ENCODE measurements at places on chromosomes 6 and 20.

GRCh38 chr6:152879681-152880080 is 103.2 kb downstream of the FBXO5 start:
- DNase-seq = no peak

GRCh38 chr6:95417856-95418255 is 159.5 kb upstream of the MANEA start:
- no peak for DNase-seq

- DNase-seq = no peak
Observed at GRCh38 chr20:62104791-62105345, 17.4 kb upstream of the LSM14B start.

DNA sequence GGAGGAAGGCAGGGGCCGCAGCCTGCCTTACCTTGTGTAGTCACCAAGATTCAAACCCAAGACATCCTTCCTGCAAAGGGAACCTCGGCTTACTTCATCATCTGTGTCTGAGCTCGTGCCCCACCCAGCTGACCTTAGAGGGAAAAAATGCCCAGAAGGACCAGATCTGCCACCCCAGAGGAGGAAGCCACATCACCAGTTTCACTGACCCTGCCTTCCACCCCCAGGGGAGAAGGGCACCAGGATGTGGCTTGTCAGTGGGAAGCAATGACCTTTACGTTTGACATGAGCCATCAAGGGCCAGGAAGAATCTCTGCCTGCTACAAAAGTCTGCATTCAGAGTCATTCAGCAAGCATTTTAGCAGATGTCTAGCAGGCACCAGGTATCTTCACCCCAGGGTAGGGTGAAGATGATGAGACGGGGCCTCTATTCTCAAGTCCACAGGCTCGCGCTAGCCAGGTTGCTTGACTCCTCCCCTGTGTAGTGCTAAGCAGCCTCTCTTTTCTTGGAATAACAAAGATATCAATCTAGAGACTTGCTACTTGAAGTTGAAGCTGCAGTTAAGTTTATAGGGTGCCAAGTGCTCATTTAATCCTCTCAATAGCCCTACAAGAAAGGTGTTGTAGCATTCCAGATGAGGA is 28.1 kb downstream of the HM13 start:
- DNase-seq = no peak

DNA sequence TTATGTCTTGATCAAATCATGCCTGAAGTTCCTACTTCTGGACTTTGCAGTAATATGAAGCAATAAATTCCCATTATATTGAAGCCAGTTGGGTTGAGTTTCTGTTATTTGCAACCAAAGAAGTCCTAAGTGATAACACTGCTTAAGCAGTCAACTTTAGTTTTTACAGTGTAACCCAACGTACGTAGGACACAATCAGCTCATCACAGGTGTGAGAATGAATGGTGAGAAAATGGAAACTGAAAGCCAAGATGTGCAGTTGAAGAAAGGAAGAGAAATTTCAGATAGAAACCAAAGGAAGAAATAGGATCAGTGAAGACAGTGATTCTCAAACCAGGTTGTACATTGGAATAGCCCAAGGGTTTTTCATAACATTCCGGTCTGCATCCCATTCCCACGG is 211.4 kb upstream of the ZFP64 start:
- no peak for DNase-seq

- DNase-seq = no peak
Observed at GRCh38 chr6:14751645-14752175, 494.2 kb upstream of the JARID2 start.

- no peak for DNase-seq
Observed at GRCh38 chr6:150767161-150767560, 98.3 kb upstream of the MTHFD1L start.

DNA sequence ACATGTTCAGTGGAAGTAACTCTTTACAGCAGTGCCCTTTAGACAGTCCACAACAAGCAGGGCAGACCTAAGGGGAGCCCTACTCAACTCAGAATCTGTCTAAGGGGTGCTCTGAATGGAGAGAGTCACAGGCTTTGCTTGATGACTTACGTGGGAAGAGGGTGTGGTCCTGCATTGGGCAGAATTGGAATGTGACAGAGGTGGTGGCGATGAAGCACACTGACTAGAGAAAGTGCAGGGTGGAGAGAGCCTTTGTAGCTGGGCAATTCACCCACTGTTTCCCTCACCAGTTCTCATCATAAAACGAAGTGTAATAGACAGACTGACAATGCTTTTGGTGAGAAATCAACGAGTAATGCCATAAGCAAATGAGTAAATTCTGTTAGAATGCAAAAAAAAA is 11.2 kb downstream of the TP53INP2 start:
- DNase-seq = no peak

- no peak for DNase-seq
Observed at GRCh38 chr6:131838051-131838450, 30.2 kb downstream of the ENPP1 start.

- DNase-seq = no peak
Observed at GRCh38 chr20:13262671-13263360, 41.7 kb downstream of the ISM1 start.

DNA sequence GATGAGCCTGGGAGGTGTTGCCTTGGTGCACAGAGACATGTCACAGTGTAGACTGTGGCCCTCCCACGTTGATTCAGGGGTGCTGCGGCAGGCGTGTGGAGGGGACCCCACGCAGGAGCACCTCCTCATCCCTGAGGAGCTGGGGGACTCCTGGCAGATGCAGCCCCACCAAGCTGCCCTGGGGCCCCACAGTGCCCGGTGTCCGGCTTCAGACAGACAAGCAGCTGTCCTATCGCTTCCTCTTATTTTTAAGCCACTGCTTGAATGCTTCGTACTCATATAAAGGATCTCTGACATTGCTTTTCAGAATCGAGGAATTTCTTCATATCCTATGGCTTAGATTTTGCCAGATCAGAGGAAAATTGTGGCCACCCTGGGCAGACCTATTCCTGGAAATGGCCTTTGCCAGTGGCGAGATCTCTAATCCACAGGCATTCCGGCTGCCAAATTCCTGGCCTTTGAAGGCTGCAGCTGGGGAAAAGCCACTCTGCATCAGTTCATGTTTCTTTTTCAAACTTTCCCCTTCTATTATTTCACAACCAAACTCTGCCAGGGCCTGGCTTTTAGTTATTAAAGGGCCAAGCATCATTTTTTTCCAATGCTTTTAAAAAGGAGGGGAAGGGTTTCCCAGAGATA is 337.0 kb downstream of the THBS2 start:
- no peak for DNase-seq

All from stimulated activated CD4-positive, alpha-beta T cell treated with anti-CD3 and anti-CD28 coated beads, Interleukin-15, amount 100 ng/mL, for 1 hour (primary cell).